Cardiac muscle cell (in vitro differentiated cells and primary cell): ENCODE measurements at places on chromosomes 3 and 15. TPM values are rescaled to one million over a fixed set of nuclear protein-coding genes. Genes with fewer than 3 reads are reported as not detected.
A peak's percentile ranks its signal among the peaks of the same experiment; 100 is the strongest.

DNA sequence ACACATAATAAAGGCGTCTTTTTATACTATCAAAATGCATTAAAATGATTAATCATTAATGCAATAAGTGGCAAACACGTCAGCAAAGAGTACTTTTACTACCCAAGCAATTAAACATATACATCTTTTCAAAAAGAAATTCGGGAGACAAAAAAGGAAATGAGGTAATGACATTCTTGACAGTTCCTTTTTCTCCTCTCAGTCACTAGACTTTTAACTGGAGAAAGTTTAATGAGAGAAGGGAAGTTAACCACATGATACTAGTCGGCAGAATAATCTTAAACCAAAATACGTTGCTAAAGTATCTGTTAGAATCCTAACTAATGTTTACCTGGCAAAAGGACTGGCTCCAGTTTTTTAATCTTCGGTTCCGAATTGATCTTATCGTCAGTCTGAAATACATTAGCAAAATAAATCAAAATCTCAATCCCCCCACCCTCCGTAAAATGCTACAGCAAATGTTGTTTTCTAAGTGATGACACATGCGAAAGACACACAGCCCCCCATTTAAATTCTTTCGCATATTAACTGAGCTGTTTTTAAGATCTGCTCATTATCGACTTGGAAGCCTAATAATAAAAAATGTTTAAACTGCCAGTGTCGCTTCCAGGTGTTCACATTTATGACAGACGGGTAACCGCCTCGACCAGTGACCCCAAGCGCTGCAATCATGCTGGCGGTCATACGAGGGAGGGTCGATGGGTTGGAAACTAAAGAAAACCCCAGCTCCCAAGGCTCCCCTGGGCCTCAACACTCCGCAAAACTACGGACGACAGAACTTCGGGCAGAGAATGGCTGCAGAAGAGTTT lies 778 bp downstream of the MTMR10 start:
- peak overlapping the region; percentile 98 for H3K27ac ChIP-seq
- H3K27me3 ChIP-seq: no peaks in the 10 kb centered on the region
- no peaks in the 10 kb centered on the region for H3K36me3 ChIP-seq
- H3K4me1 ChIP-seq: peaks cover 13% of the 10 kb centered on the region
- DNase-seq: no peak

DNA sequence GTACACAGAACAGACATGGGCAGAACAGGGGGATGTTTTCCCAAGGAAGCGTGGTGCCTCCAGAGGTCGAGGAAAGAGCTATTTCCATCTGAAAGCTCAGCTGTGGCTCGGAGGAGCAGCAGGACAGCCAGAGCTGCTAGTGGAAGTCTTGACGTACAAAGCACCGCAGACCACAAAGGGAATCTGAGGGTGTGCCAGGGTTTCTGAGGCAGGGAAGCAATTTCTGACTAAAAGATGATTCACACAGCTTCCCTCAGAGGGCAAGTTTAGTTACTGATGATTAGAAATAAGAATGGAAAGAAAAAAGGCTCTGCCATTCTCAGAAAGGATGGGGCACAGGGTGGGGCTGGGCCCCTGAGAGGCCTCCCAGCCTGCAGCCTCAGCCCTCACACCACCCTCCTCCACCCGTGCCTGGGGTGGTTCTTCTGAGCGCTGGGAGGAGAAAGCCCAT lies 45.8 kb upstream of the SEC13 start:
- no peaks in the 10 kb centered on the region for H3K36me3 ChIP-seq
- no peak overlapping the region for H3K27ac ChIP-seq
- no peak overlapping the region for H3K4me3 ChIP-seq
- H3K27me3 ChIP-seq: no peaks in the 10 kb centered on the region

- no peaks in the 10 kb centered on the region for H3K27me3 ChIP-seq
- no peak for DNase-seq
- peaks cover 10% of the 10 kb centered on the region for H3K4me1 ChIP-seq
- peak overlapping the region; percentile 15 for H3K27ac ChIP-seq
Measured at GRCh38 chr15:63073497-63074172, 31.1 kb downstream of the TPM1 start.

DNA sequence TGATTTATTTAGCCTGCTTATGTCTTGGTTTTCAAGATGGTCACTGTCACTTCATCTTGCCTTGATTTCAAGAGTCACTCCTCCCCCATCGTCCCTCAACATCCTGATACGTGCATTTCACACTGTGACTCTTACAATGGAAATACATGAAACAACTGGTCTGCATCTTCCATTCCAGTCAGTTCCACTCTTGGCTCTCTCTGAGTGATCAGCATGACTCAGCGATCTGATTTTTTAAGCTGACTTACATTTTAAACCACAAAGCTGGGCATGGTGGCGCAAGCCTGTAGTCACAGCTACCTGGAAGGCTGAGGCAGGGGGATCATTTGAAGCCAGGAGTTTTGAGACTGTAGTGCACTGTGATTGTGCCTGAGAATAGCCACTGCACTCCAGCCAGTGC lies 271.2 kb upstream of the ROPN1 start:
- H3K4me1 ChIP-seq: peaks cover 4% of the 10 kb centered on the region
- H3K27me3 ChIP-seq: no peaks in the 10 kb centered on the region
- no peaks in the 10 kb centered on the region for H3K36me3 ChIP-seq
- no peak overlapping the region for H3K4me3 ChIP-seq
- no peak overlapping the region for H3K27ac ChIP-seq

DNA sequence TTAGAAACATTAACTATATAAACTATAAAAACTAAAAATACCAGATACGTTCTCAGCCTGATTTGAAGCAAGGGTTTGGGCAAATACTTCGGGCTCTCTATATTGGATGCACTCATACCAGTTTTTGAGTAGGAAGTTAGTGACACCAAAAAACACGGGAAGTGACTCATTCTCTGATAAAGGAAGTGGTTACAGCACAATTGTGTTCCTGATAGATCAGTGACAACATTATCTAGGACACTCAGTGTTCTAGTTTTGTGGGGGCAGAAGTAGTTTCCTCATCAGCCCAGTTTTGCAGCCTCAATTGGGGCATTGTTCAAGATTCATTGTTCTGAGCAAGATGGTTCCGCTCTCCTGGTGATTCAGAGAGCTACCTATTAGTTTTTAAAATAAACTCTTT lies 469.6 kb upstream of the DPPA4 start:
- H3K4me3 ChIP-seq: no peak overlapping the region
- peak; percentile 86 for DNase-seq
- H3K4me1 ChIP-seq: no peaks in the 10 kb centered on the region
- no peak overlapping the region for H3K27ac ChIP-seq
- H3K27me3 ChIP-seq: no peaks in the 10 kb centered on the region

GRCh38 chr15:64151727-64152506 lies at the start of gene SNX22:
TSS of gene SNX22 (plus strand) at chr15:64151731. CDS start at chr15:64151776, 45 bp downstream.
- H3K27ac ChIP-seq: no peak within 1 kb of the TSS
- DNase-seq: no peak
- H3K4me1 ChIP-seq: peaks cover 6% of the 10 kb centered on the region
- peaks cover 18% of the 10 kb centered on the region for H3K27me3 ChIP-seq
- peak within 1 kb of the TSS; percentile 46 for H3K4me3 ChIP-seq

CHRM5 gene
- total RNA-seq: not detected in 2 replicates

DNA sequence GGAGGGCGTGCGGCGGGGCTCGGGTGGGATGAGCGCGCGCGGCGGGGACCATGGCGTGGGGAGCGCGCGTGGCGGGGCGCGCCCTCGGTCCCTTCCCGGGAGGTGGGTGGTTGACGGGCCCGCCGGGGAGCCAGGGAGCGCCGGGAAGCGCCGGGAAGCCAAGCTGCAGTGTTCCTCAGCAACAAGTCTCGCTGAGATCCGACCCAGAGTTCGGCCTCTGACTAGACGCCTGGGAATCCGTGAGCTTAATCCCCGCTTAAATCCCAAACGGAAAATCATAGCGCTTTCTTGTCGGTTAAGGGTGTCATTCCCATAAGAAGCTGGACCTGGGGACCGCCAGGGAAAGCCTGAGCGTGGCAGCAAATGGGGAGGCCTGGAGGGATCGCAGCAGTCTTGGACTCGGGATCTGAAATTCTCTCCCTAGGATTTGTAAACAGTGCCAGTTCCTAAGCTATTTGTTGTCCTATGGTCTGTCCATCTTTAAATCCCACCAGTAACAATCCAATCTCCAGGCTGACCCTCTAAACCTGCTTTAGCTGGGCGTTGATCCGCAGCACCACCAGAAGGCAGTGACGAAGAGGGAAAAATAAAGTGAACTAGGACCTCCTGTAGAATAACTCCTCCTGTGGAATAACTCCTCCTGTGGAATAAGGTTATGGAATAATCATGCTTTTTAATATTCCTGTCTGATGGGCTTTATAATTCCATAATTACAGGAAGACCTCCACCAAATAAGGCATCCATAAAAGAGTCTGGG lies 570 bp upstream of the NEDD4 start:
- peak overlapping the region; percentile 96 for H3K4me3 ChIP-seq
- peak overlapping the region; percentile 67 for H3K27ac ChIP-seq
- peaks cover under 1% of the 10 kb centered on the region for H3K27me3 ChIP-seq
- peaks cover 6% of the 10 kb centered on the region for H3K4me1 ChIP-seq

- no peak for DNase-seq
- no peaks in the 10 kb centered on the region for H3K27me3 ChIP-seq
- H3K4me3 ChIP-seq: no peak overlapping the region
- no peaks in the 10 kb centered on the region for H3K4me1 ChIP-seq
Measured at GRCh38 chr3:188026191-188026968, 127.6 kb upstream of the LPP start.

SNUPN gene
- 16.8 and 20.2 TPM in 2 replicates for total RNA-seq
